Activated T-cell treated with anti-CD3 and anti-CD28 coated beads, Interleukin-2, amount 50 U/mL, for 72 hours (primary cell): ENCODE measurements at places on chromosomes 5 and 9. TPM values are rescaled to one million over a fixed set of nuclear protein-coding genes. Genes with fewer than 3 reads are reported as not detected.
A peak's percentile ranks its signal among the peaks of the same experiment; 100 is the strongest.

DNA sequence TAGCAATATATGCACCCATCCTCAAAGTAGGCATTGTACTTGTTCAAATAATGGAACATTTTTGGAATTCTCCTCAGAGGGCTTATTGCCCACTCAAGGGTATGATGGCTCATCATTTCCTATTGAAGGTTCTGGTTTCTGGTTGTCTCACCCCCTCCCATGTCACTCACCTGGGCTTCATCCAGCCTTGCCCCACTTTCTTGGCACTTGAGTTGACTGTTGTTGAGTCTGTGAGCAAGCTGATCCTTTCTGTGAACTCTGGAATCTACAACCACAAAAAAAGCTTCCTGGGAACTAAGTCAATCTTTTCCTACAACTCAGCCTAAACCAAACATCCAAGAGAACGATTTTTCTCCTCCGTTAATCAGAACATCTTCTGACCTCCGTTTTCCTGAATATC lies 73.9 kb upstream of the ANKH start:
- no peak overlapping the region for H3K4me3 ChIP-seq
- DNase-seq, result no peak
- peaks cover 21% of the 10 kb centered on the region for H3K27me3 ChIP-seq

DNA sequence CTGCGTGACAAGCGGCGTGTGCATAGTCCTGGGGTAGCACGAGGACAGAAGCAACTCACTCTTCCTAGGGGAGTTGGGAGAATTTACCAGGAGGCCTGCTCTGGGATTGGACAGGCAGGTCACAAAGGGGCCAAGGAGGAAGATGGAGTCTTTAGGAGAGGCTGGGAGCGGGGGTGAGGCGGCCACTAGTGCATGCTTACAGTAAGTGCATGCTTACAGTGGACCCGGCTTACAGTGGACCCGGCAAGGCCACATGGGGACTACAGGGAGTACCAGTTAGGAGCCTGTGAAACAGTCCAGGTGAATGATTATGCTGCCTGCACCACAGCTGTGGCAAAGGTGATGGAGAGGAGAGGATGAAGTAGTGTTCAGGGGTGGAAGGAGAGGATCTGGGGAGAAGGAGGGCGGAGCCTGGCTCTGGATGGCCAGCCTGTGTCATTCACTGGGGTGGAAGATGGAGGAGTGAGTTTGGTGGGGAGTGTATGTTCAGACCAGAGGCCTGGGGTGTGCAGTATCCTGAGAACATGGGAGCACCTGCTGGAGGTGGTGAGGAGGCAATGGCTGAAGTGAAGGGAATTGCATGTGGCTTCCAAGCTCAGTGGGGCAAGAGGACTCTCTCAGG lies 78.7 kb downstream of the CRB2 start:
- no peaks in the 10 kb centered on the region for H3K27me3 ChIP-seq
- no peaks in the 10 kb centered on the region for H3K4me1 ChIP-seq
- no peak overlapping the region for H3K4me3 ChIP-seq
- no peak overlapping the region for H3K27ac ChIP-seq
- H3K36me3 ChIP-seq, result peaks cover 2% of the 10 kb centered on the region

DNA sequence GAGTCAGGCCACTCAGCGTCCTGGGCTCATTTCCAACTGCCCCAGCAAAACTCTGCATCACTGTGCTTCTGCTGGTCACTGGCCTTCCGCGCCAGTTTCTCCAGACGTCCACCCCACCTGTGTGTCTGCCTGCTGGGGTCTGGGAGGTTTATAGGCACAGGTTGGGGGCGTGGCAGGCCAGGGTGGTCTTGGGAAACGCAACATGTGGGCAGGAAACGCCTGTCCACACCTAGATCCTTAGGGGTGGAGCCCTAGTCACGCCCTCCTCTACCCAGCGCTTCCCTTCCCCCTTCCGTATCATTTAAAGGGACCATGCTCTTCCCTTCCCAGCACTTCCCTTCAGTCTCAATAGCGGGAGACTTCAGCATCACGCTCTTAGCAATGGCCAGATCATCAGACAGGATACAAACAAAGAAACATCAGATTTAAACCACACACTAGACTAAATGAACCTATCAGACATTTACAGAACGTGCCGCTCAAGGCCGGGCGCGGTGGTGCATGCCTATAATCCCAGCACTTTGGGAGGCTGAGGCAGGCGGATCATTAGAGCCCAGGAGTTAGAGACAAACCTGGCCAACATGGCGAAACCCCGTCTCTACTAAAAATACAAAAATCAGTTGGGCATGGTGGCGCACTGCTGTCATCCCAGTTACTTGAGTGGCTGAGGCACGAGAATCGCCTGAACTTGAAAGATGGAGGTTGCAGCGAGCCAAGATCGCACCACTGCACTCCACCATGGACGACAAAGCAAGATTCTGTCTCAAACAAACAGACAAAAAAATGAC lies 11.8 kb upstream of the BTNL9 start:
- no peak overlapping the region for H3K27ac ChIP-seq
- peaks cover 14% of the 10 kb centered on the region for H3K27me3 ChIP-seq
- H3K4me1 ChIP-seq, result no peaks in the 10 kb centered on the region
- no peak for DNase-seq
- no peaks in the 10 kb centered on the region for H3K36me3 ChIP-seq

The IL13 gene
- 16.3 TPM for total RNA-seq

GRCh38 chr5:76456258-76456657 lies 53.2 kb downstream of the IQGAP2 start:
- DNase-seq, result no peak
- peaks cover 42% of the 10 kb centered on the region for H3K4me1 ChIP-seq
- H3K36me3 ChIP-seq, result peaks cover 4% of the 10 kb centered on the region
- no peaks in the 10 kb centered on the region for H3K27me3 ChIP-seq

The ARL14EPL gene
- not detected for total RNA-seq

GRCh38 chr5:174518512-174518911 lies 205.9 kb upstream of the MSX2 start:
- H3K36me3 ChIP-seq, result no peaks in the 10 kb centered on the region
- DNase-seq, result no peak
- H3K27me3 ChIP-seq, result no peaks in the 10 kb centered on the region
- H3K27ac ChIP-seq, result no peak overlapping the region
- H3K4me1 ChIP-seq, result no peaks in the 10 kb centered on the region

- no peak overlapping the region for H3K4me3 ChIP-seq
- H3K27ac ChIP-seq, result no peak overlapping the region
- H3K36me3 ChIP-seq, result no peaks in the 10 kb centered on the region
- no peaks in the 10 kb centered on the region for H3K4me1 ChIP-seq
- DNase-seq, result no peak
Observed at GRCh38 chr5:159713773-159714172, 202.5 kb upstream of the ADRA1B start.

DNA sequence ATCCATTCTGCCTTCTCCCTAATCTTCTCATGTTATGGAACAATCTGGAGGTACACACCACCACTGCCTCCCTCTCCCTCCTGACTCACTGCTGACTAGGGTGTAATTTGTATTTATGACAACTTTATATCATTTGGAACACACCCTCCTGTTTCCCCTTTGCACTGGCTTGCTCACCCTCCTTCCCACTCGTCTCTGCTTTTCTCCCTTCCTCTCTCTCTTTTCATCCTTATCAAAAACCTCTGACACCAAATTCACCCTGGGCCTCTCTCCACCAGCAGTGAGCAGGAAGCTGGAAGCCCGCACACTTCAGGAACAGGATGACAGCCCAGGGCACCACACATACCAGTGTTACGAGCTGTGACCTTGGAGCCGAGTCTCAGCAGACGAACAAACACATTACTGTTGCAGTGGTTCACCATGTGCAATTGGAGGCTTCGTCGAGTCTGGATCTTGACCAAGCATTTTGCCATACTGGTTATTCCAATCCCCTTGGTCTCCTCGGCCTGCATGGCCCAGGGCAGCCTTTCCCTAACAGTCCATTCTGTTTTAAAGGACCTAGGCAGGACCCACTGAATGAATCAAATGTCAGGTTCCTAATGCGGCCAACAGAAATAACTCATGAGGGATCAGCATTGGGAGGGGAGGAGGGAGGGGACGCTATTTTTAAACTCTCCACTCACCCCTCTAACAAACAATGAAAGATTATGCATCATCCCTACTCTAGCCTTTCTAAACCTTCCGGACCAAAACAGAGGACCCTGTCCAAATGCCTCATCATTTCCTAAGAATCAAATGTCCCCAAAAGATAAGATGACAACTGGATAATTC lies 203.9 kb upstream of the RASEF start:
- H3K27ac ChIP-seq, result no peak overlapping the region
- no peaks in the 10 kb centered on the region for H3K4me1 ChIP-seq
- DNase-seq, result no peak

DNA sequence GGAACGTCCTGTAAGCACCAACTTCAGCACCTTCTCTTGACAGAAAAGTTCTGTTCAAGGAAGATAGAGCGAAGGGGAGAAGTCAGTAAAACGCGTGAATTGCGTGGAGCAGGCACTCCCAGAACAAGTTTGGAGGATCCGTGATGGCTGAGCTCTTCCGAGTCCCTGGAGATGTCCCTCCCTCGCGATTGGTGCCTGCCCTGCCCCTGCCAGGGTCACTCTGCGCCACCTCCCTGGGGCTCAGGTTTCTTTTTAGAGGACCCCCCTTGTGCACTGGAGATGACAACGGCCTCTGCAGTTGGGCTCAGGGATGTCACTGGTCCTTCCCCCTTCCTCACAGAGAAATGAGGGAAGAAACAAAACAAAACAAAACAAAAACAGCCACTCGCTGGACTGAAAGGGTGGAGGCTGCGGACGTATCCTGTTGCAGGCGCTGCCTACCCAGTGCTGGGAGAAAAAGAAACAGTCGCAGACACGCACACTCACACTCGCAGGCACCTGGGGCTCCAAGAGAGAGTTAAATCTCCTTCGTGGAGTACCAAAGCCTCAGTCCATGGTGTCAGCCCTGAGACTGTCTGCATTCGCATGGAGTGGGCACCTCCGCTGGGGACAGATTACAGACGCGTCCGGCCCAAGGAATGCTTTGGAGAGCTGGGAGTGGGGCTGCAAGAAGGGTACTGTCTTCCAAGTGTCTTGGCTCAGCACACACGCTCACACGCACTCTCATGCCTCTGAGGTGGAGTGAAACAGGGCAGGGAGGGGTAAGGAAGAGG lies 512.7 kb downstream of the SLCO4C1 start:
- no peak overlapping the region for H3K27ac ChIP-seq
- no peak for DNase-seq
- no peaks in the 10 kb centered on the region for H3K27me3 ChIP-seq

The CCL27 gene
- total RNA-seq, result 3.7 TPM

The GLDC gene
- 1.2 TPM for total RNA-seq

DNA sequence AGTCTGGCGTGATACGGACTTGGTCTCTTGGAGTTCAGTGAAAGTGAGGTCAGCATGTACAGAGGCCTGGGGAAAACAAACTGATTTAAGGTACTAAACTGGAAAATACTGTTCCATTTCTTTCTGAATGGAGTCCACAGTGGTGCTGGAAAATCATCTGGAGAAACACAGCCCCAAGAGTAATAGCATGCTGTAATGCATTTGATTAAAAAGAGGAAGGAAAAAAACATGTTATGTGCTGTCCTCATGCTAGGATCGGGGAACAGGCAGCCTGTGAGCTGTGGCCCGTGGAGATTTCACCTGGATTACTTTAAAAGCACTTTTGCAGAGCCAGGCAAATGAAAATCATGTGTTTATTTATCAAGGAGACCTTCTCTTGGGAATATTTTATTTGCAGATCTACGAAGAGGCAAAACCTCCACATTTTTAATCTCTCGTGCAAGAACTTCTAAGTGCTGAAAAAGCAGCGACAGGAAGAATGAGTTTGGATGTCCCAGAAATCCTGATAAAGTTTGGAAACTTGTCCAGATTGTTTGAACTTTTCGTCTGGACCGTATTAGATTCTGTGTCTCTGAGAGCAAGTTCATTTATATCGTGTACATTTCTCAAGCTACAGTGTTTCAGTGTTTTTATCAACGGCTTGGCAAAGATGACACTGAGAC lies 228.8 kb downstream of the GAS1 start:
- H3K4me3 ChIP-seq, result no peak overlapping the region
- H3K27me3 ChIP-seq, result no peaks in the 10 kb centered on the region

The PCDHA13 gene
- total RNA-seq, result not detected

- DNase-seq, result no peak
- peak overlapping the region; percentile 63 for H3K27ac ChIP-seq
- no peaks in the 10 kb centered on the region for H3K27me3 ChIP-seq
- H3K4me3 ChIP-seq, result no peak overlapping the region
- peaks cover 57% of the 10 kb centered on the region for H3K4me1 ChIP-seq
Observed at GRCh38 chr5:172162323-172162986, 25.6 kb downstream of the STK10 start.

GRCh38 chr5:112485934-112486355 lies 66.9 kb upstream of the EPB41L4A start:
- no peaks in the 10 kb centered on the region for H3K36me3 ChIP-seq
- H3K4me3 ChIP-seq, result no peak overlapping the region
- H3K27ac ChIP-seq, result no peak overlapping the region
- H3K27me3 ChIP-seq, result peaks cover 8% of the 10 kb centered on the region
- DNase-seq, result no peak

The SLC25A2 gene
- 0.46 TPM for total RNA-seq

DNA sequence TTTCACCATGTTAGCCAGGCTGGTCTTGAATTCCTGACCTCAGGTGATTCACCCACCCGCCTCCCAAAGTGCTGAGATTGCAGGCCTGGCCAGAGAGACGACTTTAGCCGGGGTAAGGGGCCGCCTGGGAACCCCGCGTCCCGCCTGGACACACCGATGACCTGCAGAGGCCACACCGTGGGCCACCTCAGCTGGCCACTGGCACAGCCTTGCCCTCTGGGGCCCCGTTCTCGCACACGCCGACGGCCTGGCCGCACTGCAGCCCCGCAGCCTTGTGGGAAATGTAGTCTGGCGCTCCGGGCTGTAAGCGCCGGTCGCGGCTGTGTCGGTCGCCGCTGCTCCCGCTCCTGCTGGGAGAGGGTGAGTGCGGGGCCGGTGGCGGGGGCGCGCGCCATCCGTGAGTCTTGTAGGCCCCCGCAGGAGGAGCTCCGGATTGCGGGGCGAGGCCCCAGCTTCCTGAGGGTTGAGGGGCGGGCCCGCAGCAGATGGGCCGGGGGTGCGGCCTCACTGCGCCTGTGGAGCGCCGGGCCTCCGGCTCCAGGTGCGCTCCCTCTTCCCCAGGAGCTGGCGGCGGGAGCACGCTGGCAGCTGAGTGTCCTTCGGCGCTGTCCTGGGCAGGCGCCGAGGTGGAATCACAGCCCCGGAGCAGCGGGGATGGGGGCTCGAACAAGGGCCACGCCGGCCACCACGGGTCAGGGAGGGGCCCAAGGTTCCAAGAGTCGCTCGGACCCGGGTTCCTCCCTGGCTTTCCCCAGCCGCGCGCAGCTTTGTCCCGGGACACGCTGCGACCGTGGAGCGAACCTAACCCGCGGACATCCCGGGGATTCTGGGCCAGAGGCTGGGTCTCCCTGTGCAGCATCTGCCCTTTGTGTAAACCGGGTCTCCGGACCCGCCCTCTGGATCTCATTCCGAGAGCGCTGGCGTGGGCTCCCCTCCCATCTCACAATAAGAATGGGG lies at the start of gene ZFP2:
ZFP2 (plus strand) TSS at position 299 of the 957 bp plus-strand sequence. CDS start 35,401 bp downstream, outside the sequence.
- peak; percentile 51 for DNase-seq
- no peaks in the 10 kb centered on the region for H3K27me3 ChIP-seq
- H3K4me1 ChIP-seq, result peaks cover 3% of the 10 kb centered on the region
- H3K27ac ChIP-seq, result peak within 1 kb of the TSS; percentile 54
- peaks cover 4% of the 10 kb centered on the region for H3K36me3 ChIP-seq
